Stimulated activated CD8-positive, alpha-beta memory T cell treated with anti-CD3 and anti-CD28 coated beads, Interleukin-4, amount 100 ng/mL, for 24 hours (primary cell): ENCODE measurements at places on chromosomes 7 and 10.
A peak's percentile ranks its signal among the peaks of the same experiment; 100 is the strongest.

DNA sequence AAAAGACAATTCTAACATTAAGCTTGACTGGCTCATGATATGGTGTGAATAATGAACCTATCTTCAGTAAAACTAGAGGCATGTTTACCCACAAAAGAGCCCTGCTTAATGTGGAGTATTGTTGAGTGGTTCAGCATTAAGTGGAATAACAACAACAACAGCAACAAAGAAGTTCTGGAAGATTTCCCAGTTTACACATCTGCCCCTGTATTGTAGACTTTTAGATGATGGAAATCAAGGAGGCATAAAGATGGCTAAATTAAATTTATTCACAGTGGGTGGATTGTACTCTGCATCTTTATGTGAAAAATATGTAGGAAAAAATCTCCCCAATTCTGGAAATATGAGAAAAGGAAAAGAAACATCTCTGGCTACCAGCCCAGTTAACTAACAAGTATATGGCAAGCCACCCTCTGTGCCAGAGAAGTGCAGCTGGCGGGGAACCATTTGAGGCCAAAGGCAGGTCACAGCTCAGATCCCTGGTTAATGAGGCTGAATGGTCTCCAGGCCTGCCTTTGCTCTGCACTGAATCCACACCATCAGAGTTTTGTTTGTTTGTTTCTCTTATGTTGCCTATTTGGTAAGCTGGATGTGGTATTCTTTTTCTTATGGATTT is 186.0 kb downstream of the SEMA3D start:
- DNase-seq: no peak

GRCh38 chr7:101783381-101784181 is 33.8 kb upstream of the CUX1 start:
- no peak for DNase-seq

- no peak for DNase-seq
Measured at GRCh38 chr7:291373-292092, 1.6 kb downstream of the FOXL3 start.

DNA sequence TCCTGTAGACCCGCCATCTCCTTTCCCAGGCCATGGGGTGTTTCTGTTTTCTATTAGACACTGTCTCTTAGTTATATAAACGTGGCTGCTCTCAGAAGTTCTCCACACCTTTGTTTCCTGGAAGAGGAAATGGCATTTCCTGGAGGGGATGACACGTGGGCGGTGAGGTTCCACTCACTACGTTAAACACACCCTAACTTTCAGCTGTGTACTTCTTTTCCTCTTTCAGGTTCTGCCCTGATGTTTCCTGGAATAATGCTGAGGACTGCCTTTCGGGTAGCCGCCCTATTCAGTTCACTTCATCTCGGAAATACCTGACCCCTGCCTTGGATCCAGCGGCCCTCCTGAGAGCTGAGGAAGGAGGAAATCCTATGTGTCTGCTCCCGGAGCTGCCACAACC is 3.4 kb upstream of the PRKCQ start:
- DNase-seq: peak; percentile 66

DNA sequence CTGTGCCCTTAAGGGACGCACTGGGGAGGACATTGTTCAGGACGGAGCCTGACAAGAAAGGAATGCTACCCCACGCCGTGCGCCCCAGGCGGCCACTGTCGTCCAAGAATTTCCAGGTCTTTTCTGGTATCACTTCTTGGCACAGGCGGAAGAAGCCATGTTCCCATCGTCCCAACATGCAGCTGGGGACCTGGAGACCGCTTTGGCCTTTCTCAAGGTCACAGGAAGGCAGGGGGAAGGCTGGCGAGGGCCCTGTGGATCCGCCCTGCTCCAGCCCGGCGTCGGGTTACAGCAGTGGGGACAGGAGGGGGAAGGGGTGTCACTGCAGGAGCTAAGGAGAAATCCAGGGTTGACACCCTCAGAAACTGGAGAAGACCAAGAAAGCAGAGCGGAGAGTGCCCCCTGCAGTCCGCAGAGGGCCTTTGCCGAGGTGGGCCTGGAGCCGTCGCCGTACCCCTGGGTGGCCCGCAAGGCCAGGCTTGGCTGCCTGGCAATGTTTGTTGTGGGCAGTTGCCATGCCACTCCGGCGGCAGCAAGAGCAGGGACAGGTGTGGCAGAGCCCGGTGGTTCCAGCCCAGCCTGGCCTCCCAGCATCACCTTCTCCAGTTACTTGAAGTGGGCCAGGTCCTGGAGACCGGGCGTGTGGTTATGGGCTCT is 104.1 kb downstream of the LHPP start:
- DNase-seq: no peak

DNA sequence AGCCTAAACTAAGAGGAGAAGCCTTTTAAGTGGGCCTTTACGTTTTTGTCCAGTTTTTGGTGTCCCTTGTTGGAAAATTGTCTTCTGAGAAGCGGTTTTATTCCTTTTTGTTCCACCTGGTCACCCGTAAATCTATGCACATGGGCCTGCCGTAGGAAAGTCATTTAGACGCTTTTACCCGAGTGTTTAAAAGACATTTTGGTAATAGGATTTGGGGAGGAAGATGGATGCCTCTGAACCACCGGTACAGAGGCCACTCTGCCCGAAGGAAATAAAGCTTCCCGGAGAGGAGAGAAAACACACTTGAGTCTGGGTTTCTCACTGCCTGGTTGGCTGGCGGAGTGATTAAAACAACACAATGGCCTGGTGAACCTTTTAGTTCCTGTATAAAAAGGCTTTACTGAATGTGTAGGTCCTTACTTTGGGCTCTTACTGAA is 760 bp downstream of the THNSL1 start:
- DNase-seq: no peak

DNA sequence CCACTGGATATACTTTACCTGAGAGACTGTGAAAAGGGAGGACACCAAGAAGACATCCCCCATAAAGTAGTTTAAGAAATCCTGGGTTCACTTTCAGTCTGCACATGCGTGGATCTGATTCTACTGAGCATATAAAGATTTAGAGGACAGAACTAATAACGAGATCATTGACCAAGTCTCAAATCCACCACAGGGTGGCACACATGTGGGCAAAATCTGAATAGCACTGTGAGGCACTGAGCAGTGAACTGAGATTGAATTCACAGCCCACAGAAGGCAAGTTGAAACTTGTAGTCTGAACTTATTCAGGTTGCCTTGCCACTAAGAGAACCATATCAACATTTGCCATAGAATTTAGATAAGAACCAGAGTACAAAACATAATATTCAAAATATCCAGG is 818.6 kb downstream of the GRID1 start:
- DNase-seq: no peak

GRCh38 chr10:91740353-91740924 is 57.8 kb upstream of the TNKS2 start:
- DNase-seq: no peak

DNA sequence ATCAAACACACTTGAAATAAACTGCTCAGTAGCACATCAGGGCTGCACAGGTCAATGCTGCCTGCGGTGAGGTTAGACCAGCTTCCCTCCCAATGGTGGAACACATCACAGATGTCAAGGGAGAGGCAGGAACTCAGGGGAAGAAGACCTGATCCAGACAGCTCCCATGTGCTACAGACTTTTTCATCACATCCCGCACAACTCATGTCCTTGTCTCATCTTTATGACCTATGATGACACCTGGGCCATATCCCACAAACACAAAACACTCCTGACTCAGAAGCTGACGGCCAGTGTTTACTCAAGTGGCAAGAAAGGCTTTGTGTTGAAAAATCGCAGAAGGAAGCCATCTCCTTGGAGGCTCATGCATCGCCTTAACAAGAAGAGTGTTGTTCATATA is 91.6 kb downstream of the HTR5A start:
- DNase-seq: no peak

DNA sequence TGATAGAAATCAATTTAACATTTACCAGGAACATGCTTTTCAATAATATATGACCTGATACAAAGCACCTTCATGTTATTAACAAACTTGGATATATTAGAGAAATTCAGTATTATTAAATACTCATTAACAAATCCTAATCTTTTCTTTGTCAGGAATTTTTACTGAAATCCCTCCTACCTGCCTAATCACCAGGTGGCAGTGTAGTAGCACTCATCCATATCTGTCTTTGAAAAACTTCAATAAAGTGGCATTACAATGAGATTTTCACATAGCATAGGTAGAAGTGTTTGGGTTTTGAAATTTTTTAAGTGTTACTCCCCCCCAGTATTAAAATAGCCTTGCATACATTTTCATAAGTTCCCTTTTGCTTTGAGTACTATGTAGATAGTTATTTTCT is 1246.6 kb upstream of the LRRN3 start:
- DNase-seq: no peak
